ENCODE measurements at places on chromosomes 5 and 9. TPM values are rescaled to one million over a fixed set of nuclear protein-coding genes. Genes with fewer than 3 reads are reported as not detected.
A peak's percentile ranks its signal among the peaks of the same experiment; 100 is the strongest.

- DNase-seq: no peak
These were observed 156.8 kb upstream of the KLF9 start for GRCh38 chr9:70571258-70571657.

- no peak for DNase-seq
These were observed 64.2 kb upstream of the SMIM23 start for GRCh38 chr5:171721464-171721863.

GRCh38 chr5:131607418-131607817 is 27.6 kb downstream of the RAPGEF6 start:
- DNase-seq: peak; percentile 40

DNA sequence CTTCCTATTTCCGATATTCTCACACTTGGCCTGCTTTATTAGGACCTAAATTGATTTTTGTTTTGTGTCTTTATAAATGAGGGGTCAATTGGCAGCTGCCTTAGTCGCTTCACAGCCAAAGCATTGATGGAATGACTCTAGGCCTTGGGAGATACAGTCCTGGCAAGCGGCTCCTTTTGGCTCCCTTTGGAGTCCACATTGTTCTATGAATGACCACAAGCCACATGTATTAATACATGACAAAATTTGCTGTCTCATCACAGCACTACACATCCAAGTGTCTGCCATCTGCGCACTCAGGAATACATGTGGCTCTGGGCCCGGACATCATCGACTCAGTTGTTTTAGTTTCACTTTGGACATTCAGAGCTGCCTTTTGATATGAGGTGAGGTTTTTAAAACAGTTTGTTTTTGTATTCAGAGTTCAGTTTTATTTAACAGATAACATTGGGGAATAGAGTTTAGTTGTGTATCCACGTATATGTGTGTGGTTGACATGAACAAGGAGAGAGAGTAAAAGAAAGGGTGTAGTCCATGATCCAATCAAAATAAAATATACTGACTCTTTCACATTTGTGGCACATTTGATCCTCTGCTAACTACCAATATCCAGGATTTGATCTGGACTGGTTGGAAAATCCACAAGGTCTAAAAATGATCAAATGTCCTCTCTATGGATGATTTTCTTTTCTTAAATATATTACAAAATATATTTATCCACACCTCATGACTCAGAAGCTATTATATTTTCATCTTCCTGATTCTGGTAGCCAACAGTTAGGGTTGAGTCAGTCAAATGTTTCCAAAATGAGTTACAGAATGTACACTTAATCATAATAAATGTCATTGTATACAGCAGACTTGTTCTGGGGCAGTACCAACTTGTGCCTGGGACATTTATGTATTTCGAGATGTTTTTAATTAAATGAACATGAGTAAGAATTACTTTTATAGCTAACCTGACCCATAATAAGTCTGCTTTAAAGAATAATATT is 114.0 kb upstream of the MTAP start:
- no peak for DNase-seq

MARCOL gene
- not detected for total RNA-seq

GRCh38 chr5:132055808-132056609 is 4.4 kb upstream of the IL3 start:
- no peak for DNase-seq

HMMR gene
- 74.9 TPM for total RNA-seq

PDE8B gene
- not detected for total RNA-seq

SLC6A7 gene
- total RNA-seq: not detected

- DNase-seq: no peak
These were observed 208.8 kb upstream of the TARS1 start for GRCh38 chr5:33231935-33232334.

- DNase-seq: no peak
These were observed 571 bp downstream of the CNTFR start for GRCh38 chr9:34588671-34589635.

DNA sequence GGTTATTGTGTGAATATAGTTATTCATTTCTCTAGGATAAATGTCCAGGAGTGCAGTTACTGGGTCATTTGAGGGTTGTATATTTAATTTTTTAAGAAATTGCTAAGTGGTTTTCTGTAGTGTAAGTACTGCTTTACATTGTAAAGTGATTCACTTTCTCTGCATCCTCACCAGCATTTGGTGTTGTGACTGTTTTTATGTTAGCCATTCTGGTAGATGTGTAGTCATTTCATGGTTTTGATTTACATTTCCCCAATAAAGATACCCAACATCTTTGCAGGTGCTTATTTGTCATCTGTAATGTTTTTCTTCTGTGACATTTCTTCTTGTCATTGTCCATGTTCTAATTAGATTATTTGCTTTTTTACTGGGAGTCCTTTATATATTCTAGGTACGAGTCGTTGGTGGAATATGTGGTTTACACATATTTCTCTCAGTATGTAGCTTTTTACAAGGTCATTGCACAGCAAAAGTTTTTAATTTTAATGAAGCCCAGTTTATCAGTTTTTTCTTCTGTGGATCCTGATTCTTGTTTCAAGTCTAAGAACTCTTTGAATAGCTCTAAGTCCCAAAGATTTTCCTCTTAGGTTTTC is 34.0 kb downstream of the SCGB3A1 start:
- DNase-seq: no peak

- DNase-seq: no peak
These were observed 16.2 kb downstream of the MTREX start for GRCh38 chr5:55324006-55324405.
